ENCODE measurements at places on chromosomes 2 and 18.
A peak's percentile ranks its signal among the peaks of the same experiment; 100 is the strongest.

GRCh38 chr2:167237478-167237877, 349.2 kb downstream of the XIRP2 start:
- DNase-seq: no peak

GRCh38 chr18:76953583-76954233, 131.4 kb downstream of the ZNF236 start:
- DNase-seq: no peak

DNA sequence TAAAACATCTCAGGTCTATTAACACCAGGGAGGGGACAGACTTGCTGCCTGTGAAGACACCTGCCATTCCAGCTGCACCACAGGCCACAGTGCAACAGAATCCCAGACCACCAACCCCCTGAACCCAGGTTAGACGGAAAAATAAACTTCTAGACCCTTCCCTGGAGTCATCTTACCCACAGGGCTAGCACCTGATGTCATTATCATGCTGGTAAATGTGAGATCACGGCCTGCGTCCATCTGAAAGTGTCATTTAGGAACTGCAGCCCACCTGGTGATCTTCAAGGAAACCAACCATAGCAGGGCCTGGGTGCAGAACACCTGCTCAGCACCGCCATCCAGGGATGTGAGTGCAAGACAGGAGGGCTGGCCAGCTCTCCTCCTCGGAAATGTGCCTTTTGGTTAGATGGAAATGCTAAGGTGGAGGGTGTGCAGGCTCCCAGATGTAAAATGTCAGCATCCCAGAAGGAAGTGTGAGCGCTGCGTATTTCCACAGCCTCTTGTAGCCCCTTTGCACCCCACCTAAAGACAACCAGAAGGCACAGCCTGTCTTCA, 80.8 kb downstream of the PTGR3 start:
- no peak for DNase-seq

- DNase-seq: no peak
Observed at GRCh38 chr2:52456561-52457377, 1310.8 kb upstream of the CHAC2 start.

DNA sequence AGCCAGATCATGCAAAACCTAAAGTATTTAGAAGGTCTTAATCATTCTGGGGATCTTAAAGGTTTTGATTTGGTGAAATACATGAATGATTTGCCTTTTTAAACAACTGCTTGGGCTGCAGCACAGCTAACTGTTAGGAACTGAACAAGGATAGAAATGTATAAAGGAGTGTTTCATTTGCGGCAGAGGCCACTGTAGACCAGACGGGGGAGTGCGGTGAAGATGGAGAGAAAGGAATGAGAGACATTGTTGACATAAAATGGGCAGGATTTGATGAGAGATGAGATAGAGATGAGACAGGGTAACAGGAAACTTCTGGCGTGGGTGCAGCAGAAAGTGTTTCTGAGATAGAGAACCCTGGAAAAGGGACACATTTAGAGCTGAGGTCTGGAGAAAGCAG, 308.1 kb downstream of the TMX3 start:
- DNase-seq: no peak

DNA sequence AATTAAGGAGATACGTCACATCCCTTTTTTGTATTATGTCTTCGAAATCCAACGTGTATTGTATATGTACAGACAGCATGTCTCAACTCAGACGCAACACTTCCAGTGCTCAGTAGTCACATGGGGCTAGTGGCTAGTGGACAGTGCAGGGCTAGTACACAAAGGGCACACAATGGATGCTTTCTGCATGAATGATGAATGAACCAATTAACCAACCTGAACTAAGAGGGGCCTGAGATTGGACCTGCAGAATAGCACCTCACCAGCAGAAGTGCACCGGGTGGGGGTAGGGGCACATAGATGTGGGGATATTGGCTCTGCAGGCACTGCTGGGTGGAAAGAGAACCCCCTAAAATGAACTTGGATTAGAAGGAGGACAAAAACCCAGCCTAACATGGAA, 20.7 kb downstream of the ST8SIA5 start:
- peak; percentile 11 for DNase-seq

GRCh38 chr2:141259683-141260082, 871.1 kb downstream of the LRP1B start:
- DNase-seq: no peak

- no peak for DNase-seq
Observed at GRCh38 chr2:232290668-232291067, 87.9 kb upstream of the ALPP start.

- DNase-seq: no peak
Observed at GRCh38 chr2:132814651-132815050, 144.6 kb upstream of the LYPD1 start.

GRCh38 chr2:148965623-148966437, 72.7 kb upstream of the LYPD6B start:
- DNase-seq: no peak

GRCh38 chr18:11125492-11126315, 23.7 kb downstream of the PIEZO2 start:
- no peak for DNase-seq

DNA sequence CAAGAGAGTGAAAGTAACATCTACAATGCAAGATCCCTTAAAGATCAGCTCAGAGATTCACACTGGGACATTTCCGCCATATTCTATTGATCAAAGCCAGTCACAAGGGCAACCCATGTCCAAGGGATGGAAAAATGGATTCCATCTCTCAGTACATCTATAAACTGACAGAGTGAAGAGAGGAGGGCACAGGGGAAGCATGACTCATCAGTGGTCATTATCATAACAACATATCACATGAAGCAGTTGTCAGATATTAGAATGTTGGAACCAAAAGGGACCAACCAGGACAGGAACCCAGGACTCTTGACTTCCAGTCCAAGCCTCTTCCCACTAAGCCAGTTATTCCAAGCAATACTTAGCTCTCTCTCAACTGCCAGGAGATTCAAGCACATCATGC, 54.9 kb upstream of the IGFBP2 start:
- no peak for DNase-seq

GRCh38 chr2:181178130-181178529, 197.7 kb downstream of the UBE2E3 start:
- no peak for DNase-seq

- DNase-seq: no peak
Observed at GRCh38 chr2:220891405-220891804, 680.7 kb downstream of the EPHA4 start.

GRCh38 chr2:164515030-164515429, 106.3 kb downstream of the GRB14 start:
- DNase-seq: no peak

DNA sequence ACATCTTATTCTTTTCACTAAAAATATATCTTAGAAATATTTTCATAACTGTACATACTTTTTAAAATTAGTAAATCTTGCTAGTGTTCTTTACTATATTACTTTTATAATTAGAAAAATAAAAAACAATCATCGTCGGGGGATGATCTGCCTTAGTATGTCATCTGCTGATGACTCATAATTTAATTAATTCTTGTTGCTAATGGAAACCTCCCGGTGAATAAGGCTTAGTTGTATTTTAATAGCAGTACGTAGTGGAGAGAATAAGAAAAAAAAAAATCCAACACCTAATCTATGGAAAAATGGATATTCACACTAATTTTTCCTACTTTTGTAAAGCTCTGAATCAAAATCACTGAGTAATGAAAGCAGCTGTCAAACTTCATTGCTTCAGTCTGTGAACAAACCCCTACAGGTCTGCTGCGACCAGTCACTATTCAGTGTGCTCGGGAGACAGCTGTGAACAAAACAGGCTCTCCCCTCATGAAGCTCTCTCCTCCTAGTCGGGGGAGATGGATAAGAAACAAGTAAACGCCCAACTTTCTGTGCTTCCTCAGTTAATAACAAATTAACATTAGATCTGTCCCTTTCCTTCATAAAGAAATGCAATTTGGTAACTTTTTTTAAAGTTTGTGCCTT, 97.4 kb upstream of the UPP2 start:
- no peak for DNase-seq

DNA sequence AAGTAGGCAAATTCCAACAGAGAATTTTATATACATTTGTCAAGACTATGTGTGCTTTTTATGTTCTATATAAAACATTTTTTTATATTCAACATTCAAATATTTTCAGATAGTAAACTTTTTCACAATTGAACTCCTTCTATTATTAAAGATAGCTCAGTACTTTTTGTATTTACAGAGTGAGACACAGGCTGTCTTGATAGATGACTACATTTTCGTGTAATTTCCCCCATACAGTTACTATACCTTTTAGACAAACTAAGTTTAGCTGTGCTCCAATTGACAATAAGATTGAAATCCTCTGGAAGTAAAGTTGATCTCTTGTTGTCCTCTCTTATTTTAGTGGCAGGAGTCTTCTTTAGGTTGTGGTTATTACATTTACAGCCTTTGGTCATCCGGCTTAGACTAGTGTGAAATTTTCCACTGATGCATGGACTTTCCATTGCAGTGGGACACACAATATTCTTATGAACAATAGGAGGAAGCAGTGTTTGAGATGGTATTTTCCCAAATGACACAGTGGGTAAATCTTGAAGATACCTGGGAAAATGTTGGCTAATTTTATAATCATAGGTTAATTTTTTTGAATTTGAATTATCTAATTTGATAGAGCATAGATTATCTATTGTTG, 21.0 kb downstream of the ZSWIM2 start:
- no peak for DNase-seq

GRCh38 chr18:7177116-7177744, 53.7 kb upstream of the LRRC30 start:
- no peak for DNase-seq

DNA sequence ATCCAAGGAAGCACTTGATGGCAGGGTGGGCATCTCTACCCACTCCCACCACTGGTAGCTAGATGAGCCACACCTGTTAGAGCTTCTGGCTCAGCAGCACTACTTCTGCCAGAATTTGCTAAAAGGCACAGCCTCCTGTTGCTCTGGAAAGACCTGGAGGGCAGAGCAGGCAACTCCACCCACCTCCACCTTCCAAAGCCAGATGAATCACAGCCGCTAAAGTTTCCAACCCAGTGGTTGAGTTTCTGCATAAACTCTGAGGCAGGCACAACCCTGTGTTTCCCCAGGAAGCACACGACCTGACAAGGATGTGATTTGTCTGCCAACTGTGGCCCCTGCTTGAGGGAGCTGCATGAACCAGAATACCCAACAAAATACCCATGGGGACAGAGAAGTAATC, 111.6 kb upstream of the GCFC2 start:
- no peak for DNase-seq

DNA sequence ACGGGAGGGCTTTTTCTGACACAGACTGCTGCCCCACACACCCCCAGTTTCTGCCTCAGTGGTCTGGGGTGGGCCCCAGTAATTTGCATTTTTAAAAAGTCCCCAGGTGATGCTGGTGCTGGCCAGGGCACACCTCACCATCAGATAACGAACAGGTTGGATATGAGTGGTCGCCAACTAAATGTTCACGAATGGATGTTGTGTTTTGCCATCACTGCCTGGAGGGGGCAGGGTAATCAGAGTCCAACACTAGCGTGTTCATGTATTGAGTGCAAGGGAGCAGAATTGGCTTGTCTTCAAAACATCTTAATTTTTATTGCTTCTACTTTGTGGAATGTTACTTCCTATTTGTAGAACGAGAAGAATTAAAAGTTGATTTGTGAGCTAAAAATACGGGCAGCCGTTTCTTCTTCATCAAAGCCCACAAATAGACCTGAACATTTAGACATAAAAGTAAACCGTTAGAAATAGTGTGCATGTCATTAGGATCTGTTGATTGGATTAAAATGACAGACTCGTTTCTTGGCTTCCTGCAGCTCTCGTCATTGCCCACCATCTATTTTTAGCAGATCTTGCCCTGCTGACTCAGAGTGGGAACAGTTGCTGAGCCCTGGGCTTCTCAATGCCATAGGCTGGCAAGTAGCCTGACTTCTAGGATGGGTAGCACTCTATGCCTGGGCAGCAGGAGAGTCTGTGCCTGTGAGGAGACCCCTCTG, 45.2 kb downstream of the NCK2 start:
- peak; percentile 77 for DNase-seq

DNA sequence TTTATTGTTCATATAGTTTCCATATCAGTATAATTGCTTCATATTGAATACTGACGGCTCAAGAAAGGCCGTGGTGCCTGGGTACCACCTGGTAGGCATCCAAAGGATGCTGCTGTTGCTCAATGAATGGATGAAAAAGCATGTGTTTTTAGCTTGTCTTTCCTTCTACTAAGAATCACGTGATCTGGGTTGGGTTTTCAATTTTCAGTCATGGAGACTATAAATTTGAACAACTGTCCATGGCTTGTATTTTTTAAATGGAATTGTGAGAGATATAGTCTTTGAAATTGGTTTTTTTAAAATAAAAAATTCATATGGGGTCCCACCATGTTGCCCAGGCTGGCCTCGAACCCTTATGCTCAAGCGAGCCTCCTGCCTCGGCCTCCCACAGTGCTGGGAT, 25.3 kb downstream of the EMILIN2 start:
- no peak for DNase-seq

DNA sequence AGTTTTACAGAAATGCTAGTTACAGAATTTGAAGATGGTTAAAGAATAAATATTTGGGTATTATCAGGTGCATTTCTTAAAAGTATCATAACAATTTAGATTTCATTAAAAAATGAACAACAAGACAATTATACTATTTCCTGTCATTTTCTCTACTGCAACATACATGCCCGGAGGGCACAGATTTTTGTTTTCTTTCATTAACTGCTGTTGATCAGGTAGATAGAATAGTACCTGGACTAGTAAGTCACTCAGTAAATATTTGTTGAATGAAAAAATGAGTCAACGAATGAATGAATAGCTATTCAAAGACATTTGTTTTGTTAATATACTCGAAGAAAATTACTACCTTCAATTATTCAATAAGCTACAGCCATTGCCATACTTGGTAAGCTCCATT, 531.2 kb upstream of the VRK2 start:
- no peak for DNase-seq

- DNase-seq: no peak
Observed at GRCh38 chr2:9532421-9532820, 23.2 kb downstream of the ADAM17 start.

- DNase-seq: no peak
Observed at GRCh38 chr18:23982155-23983079, 32.1 kb upstream of the TTC39C start.

DNA sequence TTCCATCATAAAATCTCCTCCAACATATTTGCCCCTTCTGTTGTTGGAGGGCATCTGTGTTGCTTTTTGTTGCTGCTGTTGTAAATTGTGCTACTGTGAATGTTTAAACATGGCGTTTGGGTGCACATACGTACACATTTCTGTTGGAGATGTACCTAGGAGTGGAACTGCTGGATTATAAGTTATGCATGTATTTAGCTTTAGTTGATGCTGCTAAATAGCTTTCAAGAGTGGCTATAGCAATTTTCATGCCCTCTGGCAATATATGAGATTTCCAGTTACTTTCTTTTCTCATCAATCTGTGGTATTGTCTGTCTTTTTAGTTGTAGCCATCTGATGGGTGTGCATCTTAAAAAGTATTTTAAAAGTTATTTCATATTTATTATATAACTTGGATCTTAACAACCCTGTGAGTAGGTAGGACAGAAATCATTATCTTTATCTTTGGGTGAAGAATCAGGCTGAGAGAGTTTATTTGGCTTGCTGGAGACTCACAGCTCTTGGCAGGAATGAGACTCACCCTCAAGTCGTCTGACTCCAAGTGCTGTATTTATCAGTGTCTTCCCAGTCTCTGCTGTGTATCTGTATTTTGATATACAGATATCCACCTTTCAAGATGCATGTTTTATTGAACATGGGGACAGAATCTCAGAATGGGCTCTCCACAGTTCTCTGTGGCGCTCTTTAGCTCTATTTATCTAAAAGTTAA, 16.9 kb downstream of the ZNF236 start:
- DNase-seq: no peak

All from activated naive CD4-positive, alpha-beta T cell treated with anti-CD3 and anti-CD28 coated beads, Interleukin-2, amount 10 ng/mL, durations not matched to agents 7 days and 5 days (primary cell).